ENCODE measurements at places on chromosomes 3 and 15. TPM values are rescaled to one million over a fixed set of nuclear protein-coding genes. Genes with fewer than 3 reads are reported as not detected.

MASP1 gene
- total RNA-seq = 26.5 TPM

PLXNA1 gene
- 24.9 TPM for total RNA-seq

LRRC15 gene
- 23.6 TPM for total RNA-seq

CP gene
- total RNA-seq = 1.1 TPM

TMEM62 gene
- total RNA-seq = 7.2 TPM

CHRM5 gene
- total RNA-seq = not detected

GOLGA6D gene
- total RNA-seq = 0.30 TPM

ZMYND10 gene
- total RNA-seq = 0.89 TPM

UMPS gene
- total RNA-seq = 25.7 TPM

GPR62 gene
- total RNA-seq = 0.20 TPM

RAB27A gene
- 14.0 TPM for total RNA-seq

GABRA5 gene
- 0.39 TPM for total RNA-seq

MOBP gene
- total RNA-seq = 0.10 TPM

CFAP20DC gene
- 1.3 TPM for total RNA-seq

CADPS gene
- 2.4 TPM for total RNA-seq

GRCh38 chr15:80003171-80003570 lies 32.2 kb upstream of the BCL2A1 start:
- no peak for DNase-seq

GRCh38 chr15:66042624-66043023 lies 173.3 kb downstream of the RAB11A start:
- no peak for DNase-seq

GRCh38 chr3:142958707-142959106 lies 4.8 kb downstream of the PAQR9 start:
- no peak for DNase-seq

DNA sequence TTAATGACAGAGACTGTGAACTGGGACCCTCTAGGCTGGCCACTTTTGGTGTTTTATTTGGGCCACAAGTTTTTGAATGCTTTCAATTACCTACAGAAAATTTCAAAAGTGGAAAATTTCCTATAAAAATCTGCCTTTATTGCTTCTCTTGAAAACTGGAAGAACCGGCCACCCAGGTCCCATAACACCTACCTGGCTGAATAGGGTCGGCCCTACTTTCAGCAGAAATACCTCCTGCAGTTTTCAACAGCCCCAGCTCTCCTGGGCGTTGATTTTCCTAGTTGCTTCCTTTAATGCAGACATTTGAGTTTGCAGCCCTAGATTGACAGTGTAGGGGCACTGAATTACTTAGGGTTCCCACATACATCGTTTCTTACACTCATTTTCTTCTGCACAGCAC lies 719 bp upstream of the SRPRB start:
- DNase-seq = no peak

GRCh38 chr15:24956111-24956838 lies 1.5 kb downstream of the SNRPN start:
- peak; percentile 31 for DNase-seq

DNA sequence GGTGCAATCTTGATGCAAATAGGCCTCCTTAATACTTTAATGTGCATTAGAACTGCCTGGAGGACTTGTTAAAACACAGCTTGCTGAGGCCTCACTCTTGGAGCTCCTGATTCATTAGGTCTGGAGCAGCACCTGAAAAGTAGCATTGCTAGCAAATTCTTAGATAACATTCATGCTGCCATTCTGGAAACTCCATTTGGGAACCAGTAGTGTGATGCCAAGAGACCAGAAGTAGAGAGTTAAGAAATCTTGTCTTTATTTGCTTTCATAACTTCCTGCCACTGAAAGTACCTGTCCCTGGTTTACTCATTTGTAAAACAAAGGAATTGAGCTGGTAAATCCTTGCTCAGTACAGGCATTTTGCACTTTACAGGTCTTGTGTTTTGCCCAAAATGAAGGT lies 72.0 kb downstream of the RAP2B start:
- DNase-seq = no peak

DNA sequence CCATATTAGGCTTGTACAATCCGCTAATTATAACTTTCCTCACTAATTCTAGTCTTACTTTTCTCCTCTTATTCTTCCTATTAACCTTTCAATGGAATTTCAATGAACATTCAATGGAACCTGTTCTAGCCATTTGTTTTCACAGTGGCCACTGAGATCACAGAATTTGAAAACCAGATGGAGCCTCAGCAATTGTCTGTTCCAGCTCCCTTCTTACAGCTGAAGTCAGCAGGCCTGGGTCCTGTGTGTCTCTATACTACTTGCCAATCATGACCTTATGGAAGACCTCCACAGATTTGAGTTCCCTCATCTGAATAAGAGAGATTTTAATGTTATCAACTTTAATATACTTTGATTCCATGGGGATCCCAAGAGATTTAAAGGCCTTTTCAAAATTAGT lies 36.6 kb downstream of the TJP1 start:
- no peak for DNase-seq

GRCh38 chr3:124235446-124235845 lies 243.5 kb upstream of the ROPN1 start:
- DNase-seq = no peak

- DNase-seq = no peak
Measured at GRCh38 chr15:97129674-97130073, 799.2 kb downstream of the NR2F2 start.

DNA sequence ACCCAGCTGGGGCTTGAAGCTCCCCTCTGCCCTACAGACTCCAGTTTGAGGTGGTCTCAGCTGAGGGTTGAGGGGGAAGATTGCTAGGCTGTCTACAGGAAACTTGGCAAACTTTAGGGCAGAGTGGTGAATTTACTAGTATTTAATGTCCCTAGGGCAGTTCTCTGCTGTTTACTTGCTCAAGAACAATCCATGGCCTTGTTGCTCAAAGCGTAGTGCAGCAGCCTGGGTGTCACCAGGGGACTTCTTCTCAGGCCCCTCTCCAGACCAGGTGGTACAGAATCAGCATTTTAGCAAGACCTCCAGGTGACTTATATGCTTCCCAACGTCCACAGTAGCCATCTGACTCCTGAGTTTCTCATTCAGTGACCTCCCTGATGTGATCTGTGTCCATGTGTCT lies 188.9 kb downstream of the NR1D2 start:
- DNase-seq = no peak

DNA sequence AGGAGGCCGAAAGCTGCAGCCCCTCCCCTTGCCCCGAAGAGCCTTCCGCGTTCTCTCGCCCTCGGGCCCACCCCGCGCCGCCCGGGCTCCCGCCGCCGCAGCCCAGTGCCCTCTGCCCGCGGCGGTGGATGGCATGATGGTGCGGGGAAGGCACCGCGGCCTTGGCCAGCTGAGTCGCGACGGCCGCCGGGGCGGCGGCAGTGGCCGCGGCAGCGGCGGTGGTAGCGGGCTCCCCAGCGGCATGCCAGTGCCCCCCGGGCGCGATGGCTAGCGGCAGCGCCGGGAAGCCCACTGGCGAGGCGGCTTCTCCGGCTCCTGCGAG lies 1.2 kb downstream of the TLNRD1 start:
- no peak for DNase-seq

GRCh38 chr3:122183521-122183892 lies at the start of gene CASR:
Gene CASR (plus strand): TSS chr3:122183668. CDS start chr3:122254190, 70,522 bp downstream.
- no peak for DNase-seq

GRCh38 chr15:81957698-81958097 lies 88.1 kb downstream of the MEX3B start:
- DNase-seq = no peak

GRCh38 chr15:83430441-83430840 lies 16.7 kb upstream of the SH3GL3 start:
- DNase-seq = peak; percentile 10

DNA sequence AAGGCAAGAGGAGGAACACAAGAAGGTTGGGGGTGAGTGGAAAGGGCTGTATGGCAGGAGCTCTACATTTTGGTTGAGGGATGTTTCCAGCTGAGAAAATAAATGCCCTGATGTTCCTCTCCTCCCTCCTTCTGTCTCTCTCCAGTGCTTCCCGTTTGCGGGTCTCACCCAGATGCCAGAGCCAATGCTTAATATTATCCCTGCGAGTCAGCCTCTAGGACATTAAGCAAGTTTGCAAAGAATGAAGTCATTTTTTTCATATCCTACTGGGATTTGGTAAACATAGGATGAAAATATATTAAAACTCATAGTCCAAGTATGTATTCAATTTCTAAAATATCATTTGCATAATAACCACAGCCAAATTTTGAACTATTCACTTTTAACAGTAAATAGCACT lies 295.9 kb downstream of the CADM2 start:
- no peak for DNase-seq

GRCh38 chr3:1183320-1184048 lies 90.7 kb downstream of the CNTN6 start:
- DNase-seq = no peak

- no peak for DNase-seq
Measured at GRCh38 chr3:196968233-196969133, at the start of gene PIGZ. Gene PIGZ (minus strand): TSS chr3:196968833. CDS start chr3:196952031, 16,802 bp downstream.

DNA sequence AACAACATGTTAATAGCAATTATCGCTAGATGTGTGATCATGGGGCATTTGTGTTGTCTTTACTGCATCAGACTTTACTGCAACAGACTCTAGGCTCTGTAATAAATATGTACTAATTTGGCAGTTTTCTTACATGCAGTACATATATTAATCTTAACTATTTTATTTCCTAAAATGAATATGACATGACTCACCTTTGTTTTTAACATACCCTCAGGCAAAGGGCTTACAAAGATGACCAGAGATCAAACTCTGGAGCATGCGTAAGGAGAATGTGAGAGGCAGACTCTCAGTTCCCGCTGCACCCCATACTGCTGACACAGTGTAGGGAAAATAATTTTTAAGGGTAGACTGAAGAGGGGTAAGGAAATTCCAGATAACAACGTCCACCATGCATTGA lies 7.2 kb upstream of the FAM174B start:
- no peak for DNase-seq

- DNase-seq = no peak
Measured at GRCh38 chr15:58686286-58686685, 63.2 kb downstream of the ADAM10 start.

GRCh38 chr3:167941234-167941995 lies 154.3 kb downstream of the GOLIM4 start:
- peak; percentile 25 for DNase-seq

- DNase-seq = no peak
Measured at GRCh38 chr3:167450195-167450594, 23.6 kb downstream of the SERPINI2 start.

DNA sequence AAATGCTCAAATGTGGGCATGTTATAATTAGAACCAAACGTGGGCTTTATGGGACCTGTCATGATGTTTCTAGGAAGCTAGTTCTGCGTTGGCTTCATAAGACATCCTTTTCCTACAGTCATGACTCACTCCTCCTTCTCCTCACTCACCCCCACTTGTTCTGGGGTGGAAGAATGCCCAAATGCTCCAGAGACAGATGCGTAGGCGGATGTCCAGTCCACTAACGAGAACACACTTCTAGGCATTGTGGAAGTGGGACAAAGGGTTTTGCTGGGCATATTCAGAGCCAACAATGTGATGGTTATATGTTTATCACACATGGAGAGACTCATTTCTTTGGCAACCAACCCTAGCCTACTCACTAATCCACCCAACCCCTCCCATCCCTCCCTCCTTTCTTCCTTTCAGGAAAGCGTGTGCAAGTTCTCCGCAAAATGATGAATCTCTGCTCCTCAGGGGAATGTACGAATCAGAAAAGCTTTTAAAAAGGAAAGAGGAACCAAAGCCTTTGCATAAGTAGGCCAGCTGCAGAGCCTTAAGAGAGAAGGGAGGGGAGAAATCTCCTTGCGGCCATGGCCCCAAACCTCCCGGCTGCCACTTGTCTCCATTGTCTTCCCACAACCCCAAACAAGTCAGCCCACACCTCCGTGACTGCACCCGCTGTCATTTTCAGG lies 123.0 kb upstream of the SPRED1 start:
- DNase-seq = peak; percentile 99

All from skin of body (tissue), 3 donors.